Umbilical cord (tissue), 2 donors: ENCODE measurements at places on chromosomes 7 and 10.

DNA sequence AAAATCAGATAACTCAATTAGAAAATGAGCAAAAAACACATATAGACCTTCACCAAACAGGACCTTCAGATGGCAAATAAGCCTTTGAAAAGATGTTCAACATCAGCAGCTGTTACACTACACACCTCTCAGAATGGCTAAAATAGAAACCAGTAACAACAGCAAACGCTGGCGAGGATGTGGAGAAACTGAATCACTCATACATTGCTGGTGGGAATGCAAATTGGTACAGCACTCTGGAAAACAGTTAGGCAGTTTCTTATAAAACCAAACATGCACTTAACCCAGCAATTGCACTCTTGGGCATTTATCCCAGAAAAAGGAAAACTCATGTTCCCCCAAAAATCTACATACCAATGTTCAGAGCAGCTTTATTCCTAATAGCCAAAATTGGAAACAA lies 37.7 kb upstream of the SMARCD3 start:
- DNase-seq: peak; percentile 23

GRCh38 chr7:115009736-115010440 lies 88.0 kb downstream of the MDFIC start:
- no peak for DNase-seq

- DNase-seq: peak; percentile 57
These were observed 69.3 kb upstream of the NPY start for GRCh38 chr7:24214670-24215069.

GRCh38 chr7:64574540-64575099 lies 11.7 kb upstream of the ZNF680 start:
- peak; percentile 79 for DNase-seq

DNA sequence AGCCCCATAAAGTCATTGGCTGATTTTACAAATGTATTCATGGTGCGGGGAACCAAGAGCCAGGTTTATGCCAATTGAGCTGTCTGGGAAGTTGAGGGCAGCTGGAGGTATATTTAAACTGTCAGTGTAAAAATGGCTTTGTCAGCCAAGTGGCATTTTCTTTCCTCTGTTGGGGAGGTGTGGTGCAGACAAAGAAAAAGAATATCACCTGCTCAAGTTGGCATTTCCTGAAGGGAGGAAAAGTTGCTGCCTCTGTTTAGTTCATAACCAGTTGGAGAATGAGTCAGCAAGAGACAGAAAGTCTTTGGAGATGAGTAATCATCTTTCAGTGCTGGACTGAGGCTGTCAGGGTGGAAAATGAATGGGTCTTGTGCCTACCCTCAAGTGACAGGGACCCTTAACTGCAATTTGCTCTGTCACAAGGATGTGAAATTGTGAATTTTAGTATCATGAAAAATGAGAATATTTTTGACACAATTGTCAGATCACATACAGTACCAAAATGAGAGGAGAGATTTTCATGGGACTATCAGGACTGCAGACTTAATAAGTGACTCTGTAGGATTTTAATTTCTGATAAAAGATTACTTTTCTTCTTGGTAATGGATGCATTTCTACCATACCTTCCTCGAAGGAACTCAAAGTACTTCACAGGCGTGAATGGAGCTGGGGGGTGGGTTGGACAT lies 137.3 kb downstream of the ANLN start:
- DNase-seq: peak; percentile 13
